ENCODE measurements at places on chromosomes 5 and 9.

- DNase-seq, result no peak
Measured at GRCh38 chr9:84024041-84024575, 43.5 kb downstream of the RMI1 start.

GRCh38 chr9:5764130-5764868 is 68.6 kb downstream of the ERMP1 start:
- DNase-seq, result no peak

GRCh38 chr5:112417931-112418658 is 982 bp downstream of the EPB41L4A start:
- no peak for DNase-seq

GRCh38 chr9:123929870-123930831 is at the start of gene DENND1A:
DENND1A (minus strand) TSS chr9:123930126; CDS start chr9:123929905, 221 bp downstream.
- DNase-seq, result peak; percentile 84

DNA sequence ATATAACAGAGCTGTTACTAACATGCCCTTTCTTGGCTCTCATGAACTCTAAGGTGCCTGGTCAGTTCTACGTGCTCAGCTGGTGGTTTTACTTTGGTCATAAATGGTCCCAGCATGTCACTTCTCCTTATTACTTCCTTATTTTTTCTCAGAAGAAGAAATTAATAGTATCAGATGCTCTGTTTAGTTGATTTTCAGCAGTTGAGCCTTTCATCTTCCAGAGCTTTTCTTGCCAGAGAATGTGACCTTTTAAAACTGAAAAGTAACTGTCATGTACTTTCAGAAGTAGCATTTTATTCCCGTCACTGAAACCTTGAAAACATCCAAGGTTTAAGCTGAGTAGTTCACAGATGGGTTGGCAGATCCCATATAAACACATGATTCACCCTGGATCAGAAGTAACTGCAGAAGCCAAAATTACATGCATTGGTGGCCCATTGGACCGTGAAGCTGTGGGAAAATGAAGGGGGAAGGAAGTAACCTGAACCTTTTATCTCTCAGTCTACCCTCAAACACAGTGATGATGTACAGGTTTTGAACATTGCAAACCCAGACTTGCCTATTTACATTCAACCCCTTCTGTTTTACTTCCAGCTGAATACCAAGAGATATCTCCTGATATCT is 50.5 kb downstream of the HACD4 start:
- no peak for DNase-seq

DNA sequence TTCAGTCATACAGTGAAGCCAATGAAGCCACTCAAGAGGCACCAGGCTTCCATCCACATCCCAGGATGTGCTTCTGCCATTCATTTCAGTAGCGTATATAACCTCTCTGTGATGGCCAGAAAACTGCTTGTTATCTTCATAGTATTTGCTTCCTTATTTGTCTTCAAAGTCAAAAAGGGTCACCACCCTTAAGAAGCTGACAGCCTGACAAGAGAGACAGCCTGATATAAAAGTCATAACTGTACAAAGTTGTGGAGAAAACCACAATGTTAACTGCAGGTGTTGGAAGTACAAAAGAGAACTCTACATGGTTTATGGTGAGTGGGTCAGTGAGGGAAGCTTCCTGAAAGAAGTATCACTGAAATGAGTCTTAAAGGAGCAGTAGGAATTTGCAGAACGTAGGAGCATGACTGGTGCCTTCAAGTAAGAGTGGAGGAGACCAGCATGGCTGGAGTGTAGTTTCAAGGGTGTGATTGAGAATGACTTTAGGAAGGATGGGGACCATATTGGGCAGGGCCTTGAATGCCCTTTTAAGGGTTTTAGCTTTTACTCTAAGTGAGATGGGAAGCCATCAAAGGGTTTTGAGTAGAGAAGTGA is 33.7 kb downstream of the NIM1K start:
- DNase-seq, result no peak

GRCh38 chr5:130488252-130488651 is 584.0 kb downstream of the CHSY3 start:
- no peak for DNase-seq
